ENCODE measurements at places on chromosomes 4 and X.

DNA sequence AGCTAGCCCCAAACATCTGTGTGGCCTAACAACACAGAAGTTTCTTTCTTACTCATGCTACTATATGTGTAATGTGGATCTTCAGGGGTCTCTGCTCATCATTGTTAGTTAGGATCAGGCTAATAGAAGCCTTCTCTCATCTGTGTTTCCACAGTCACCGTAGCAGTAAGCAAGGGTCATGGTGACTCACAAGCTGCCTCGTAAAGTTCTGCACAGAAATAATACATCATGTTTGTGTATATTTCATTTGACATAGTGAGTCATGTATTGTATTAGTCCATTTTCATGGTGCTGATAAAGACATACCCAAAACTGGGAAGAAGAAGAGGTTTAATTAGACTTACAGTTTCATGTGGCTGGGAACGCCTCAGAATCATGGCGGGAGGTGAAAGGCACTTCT lies 38.7 kb downstream of the SLC4A4 start:
- DNase-seq = peak; percentile 58

- no peak for DNase-seq
Observed at GRCh38 chr4:128471576-128471975, 184.0 kb upstream of the PGRMC2 start.

- no peak for DNase-seq
Observed at GRCh38 chr4:88949605-88950004, 107.4 kb downstream of the FAM13A start.

GRCh38 chrX:136780241-136780640 lies 491 bp downstream of the ARHGEF6 start:
- no peak for DNase-seq

DNA sequence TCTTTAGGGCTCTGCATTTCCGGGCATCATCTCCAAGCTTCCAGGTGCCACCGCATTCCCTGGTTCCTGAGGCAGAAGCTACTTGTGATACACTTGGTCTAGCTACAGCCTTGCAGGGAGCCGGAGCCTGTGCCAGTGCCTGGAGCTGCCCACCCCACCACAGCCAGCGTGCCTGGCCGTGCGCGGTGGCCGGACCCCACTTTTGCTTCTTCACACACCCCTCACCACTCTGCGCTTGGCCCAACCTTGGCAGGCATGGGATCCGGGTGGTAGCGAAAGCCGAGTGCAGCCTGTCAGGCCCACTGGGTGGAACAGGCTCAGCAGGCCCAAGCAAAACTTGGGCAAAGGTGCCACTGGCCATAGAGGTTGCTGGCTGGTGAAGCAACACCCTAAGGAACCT lies 823.7 kb downstream of the GLUD2 start:
- DNase-seq = no peak

DNA sequence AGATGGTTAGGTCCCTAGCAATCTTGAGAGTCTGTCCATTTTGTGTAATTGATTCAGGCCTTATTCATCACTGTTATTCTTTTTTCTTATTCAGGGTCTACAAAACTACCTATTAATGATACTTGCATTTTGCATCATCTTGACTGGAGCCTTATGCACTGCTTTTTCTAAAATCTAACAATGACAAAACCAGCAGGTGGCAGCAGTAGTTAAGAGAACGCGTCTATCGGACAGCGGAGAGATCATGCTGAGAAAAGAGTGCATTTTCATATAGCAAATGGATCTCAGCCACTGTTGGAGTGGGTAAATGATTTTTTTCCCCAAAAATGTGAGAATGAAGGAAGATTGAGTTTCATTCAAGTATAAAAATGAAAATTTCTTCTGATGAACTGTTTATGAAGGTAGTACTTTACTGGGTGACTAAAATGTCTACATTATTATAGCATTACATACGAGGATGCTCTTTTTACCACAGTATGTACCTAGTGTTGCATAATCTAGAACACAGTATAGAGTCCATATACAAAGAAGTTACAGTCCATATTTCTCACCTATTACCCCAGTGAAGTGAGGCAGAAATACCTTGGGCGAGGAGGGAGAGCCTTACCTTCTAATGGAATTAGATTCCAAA lies 43.2 kb downstream of the TMEM144 start:
- peak; percentile 11 for DNase-seq

- DNase-seq = no peak
Observed at GRCh38 chr4:11669156-11669555, 240.5 kb upstream of the HS3ST1 start.

GRCh38 chrX:46553935-46554334 lies 8.7 kb upstream of the ZNF674 start:
- DNase-seq = no peak

Measured in fibroblast of skin of left biceps (primary cell).